ENCODE measurements at places on chromosomes 5 and 9. TPM values are rescaled to one million over a fixed set of nuclear protein-coding genes. Genes with fewer than 3 reads are reported as not detected.

IL5 gene
- not detected for total RNA-seq

MTMR12 gene
- 16.2 TPM for total RNA-seq

DNA sequence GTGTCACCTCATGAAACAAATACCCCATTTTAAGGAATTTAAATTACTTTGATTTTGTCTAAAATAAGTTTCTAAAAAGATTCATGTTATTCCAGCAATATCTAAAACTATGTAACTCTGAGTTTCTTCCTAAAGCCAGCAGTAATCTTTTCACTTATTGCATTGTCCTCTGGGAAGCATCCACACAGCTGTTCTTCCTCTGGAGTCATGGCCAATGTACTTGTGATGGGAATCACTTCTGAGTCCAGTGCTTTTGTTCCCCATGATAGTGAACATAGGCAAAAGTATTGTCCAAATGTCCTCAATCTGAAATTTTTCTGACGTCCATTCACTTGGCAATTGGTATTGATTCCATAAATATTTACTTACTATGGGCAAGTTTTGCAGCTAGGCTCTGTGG, 125.0 kb downstream of the STARD4 start:
- no peak for DNase-seq

- DNase-seq = no peak
These were observed 478.5 kb downstream of the RAB3C start for GRCh38 chr5:59061377-59061776.
